ENCODE measurements at places on chromosomes 6 and 20.

DNA sequence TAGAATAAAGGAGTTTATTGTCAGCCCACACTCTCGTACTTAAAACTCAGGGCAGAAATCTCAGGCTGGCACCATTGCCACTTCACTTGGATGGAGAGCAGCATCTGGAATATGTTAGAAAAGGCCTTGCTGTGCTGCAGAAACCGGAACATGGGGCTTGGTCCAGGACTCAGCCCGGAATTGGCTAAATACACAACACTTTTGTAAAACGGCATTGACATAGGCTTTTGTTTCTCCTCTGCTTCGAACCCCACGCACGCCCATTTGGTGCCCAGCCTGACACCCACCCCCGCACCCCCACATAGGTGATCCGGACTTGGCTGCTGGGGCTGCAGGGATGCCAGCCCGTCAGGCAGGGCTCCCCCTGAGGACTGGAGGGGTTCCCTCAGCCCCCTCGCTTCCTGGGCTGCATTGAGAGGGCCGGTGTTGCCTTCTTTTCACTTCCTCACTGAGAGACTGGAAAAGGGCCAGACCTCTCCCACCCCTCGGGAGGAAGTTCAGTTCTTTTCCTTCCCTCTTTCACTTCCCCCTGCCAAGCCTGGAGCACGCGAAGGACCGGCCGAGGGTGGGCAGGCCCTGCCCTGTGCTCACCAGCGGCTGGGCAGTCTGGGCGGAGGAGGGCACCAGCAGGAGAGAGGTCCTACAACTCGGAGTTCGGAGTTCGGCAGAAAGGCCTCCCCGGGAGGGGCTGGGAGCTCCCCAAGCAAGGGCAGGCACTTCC lies 17.9 kb upstream of the CST3 start:
- DNase-seq: no peak

GRCh38 chr6:23174781-23175361 lies 605.5 kb downstream of the HDGFL1 start:
- DNase-seq: peak; percentile 93

- DNase-seq: no peak
Measured at GRCh38 chr6:151063842-151064647, 175.7 kb upstream of the AKAP12 start.

GRCh38 chr6:56407883-56408410 lies 160.6 kb upstream of the COL21A1 start:
- DNase-seq: no peak

DNA sequence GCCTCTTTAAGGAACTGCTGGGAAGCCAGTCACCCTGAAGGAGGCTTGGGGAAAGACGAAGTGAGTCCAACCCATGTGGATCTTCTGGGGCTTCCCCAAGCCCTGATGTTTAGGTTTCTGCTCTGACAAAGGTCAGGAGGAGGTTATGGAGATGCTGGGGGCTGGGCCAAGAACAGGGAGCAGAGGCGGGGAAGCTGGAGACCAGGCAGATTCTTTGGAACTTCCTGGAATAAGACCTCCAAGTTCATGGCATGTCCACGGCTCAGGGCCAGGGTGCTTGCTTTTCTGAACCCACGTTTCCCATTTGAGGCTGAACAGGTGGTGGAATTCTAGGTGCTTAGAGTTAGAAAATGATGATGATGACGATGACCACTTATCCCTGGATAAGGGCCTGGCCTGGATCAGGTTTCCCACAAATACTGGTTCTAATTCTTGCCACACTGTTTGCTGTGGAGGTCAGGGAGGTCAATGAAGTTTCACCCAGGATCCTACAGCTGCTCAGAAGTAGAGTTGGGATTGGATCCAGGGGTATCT lies 30.0 kb upstream of the TGM2 start:
- no peak for DNase-seq

DNA sequence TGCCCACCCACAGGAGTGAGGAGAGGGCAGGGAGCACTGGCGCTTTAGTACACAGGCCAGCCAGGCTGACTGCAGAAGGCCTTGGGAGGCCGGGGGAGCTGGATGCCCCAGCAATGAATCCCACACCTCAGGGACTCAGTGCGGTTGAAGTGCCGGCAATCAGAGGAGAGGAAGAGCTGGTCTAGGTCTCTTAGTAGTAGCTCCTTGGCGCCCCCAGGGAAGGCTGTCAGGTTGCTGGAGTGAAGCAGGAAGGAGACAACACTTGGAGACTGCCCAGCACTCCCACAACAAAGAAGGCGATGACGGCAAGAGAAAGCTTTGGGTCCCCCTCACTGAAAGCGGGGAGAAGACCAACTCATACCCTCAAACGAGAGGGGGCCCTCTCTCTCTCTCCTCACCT lies 8.3 kb upstream of the TNXB start:
- DNase-seq: no peak

DNA sequence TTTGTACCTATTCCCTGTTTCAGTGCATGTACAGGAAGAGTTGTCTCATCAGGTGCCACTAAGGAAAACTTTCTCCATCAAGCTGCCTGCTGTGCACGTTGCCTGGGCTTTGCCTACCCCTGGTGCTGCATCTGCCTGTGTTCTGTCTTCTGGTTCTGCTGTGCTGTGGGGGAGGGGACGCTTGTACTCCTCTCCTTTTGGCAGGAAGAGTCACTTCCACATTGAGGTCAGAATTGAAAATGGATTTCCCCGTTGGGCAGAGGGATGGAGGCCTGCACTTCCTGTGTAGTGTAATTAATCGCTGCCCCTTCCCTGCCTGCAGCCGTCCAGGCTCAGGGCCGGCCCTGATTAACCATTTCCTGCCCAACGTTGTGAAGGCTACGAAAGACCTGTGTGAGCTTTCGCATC lies 153.3 kb downstream of the SCML4 start:
- peak; percentile 66 for DNase-seq

DNA sequence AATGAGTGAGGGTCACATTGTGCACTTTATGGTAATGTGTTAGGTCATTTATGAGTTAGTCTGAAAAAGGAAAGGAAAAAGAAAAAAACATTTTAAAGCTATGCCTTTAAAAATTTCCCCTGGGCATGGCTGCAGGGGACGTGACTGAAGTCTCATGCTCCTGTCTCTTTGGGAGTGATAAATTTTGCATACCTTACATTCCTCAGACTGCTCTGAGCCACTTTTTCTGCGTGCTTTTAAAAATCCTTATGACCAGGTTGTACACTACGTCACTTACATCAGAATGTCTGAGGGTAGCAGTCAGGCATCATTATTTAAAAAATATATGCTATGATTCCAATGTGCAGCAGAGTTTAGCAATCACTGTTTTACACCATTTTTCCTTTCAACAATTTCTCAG lies 121.2 kb downstream of the RFPL4B start:
- DNase-seq: peak; percentile 10

- DNase-seq: no peak
Measured at GRCh38 chr6:147756891-147757290, 248.4 kb downstream of the SAMD5 start.

DNA sequence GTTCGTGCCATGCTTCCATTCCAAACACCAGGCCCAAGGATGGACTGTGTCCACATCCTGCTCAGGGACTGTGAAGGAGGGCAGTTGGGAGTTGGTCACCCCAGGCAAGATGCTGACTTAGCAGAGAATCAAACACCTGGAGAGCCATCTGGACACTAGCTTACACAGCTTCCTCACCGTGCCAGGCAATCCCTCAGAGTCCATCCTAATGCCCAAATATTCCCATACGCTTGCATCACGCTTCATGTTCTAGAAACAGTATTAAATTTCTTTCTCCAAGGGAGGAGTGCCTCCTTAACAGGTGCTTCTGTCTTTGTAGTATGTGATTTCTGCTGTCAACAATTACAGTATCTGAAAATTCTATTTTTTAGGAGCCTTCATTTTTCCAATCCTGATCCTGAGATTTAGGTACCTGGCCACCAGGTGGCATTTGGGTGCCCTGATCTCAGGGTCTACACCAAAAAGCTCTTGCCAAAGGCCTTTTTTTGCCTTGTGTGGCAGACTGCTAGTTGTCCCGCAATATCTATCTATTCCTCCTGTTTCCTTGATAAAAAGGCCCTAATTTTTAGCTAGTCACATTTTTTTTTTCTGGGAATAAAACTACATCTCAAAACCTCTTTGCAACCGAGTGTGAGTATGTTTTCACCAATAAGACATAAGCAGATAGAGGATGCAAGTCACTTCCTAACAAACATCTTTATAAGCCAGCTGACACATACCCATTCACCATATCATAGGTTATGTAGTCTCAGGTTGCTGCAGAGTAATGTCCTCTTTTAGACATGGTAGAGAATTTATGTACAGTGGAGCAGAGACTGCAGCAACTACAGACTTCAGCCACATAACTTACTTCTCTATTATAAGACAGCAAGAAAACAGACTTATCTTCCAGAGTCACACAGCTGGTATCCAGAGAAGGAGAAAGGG lies 85.0 kb downstream of the PREP start:
- peak; percentile 10 for DNase-seq

GRCh38 chr20:43985608-43986316 lies 71.1 kb downstream of the TOX2 start:
- no peak for DNase-seq

DNA sequence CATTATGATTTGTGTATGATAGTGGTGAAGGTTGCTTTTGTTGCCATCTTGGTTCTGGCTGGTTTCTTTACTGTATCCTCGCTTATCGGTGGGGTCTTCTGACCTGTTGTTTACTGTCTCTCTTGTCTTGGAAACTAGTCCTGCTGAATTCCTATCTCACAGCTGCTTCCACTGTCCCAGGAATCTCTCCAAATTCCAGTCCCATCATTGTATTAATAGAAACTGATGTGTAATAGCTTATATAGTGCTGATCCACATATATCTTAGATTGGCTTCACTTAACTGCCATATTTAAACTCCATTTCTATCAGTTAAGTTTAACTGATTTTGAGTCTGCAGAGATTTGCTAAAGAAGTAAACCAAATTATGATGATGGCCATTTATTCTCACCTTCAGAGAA lies 5.9 kb downstream of the GTF2H5 start:
- DNase-seq: no peak

- peak; percentile 73 for DNase-seq
Measured at GRCh38 chr20:57395111-57395966, 4.1 kb downstream of the RBM38 start.

- DNase-seq: peak; percentile 35
Measured at GRCh38 chr6:13573669-13574110, 711 bp upstream of the SIRT5 start.

DNA sequence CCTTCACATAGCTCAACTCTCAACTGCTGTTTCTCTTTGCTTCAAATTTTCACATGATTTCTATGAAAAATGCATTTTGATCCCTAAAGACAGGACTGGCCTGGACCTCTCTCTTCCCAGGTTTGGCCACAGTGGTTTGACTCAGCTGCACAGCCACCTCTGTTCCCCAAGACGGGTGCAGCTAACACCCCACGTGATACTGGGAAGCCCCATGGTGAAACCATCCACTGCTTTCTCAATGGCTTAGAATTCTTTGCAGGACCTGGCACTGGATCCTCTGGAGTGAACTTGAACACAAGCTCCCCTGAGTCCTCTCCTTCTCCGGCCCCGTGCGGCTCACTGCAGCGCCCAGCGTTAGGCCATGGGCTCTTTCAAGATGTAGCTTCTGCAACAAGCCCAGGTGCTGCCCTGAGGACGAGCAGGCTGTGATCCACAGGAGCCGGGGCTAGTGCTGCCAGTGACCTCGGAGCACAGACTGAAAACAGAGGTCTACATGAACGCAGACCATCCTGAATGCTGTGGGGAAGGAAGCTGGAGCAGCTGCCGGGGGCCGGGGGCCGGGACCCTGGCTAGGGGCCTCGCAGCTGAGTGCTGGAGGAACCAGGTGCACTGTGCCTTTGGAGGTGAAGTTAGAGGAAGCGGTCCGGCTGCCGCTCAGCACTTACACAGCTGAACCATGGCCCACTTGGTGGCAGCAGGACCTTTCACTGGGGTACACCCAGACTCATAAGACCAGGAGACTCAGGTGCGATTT lies 58.8 kb upstream of the MPC1 start:
- no peak for DNase-seq

GRCh38 chr20:11274141-11274594 lies 600.4 kb upstream of the JAG1 start:
- peak; percentile 82 for DNase-seq

GRCh38 chr6:95365454-95365853 lies 211.9 kb upstream of the MANEA start:
- no peak for DNase-seq

GRCh38 chr20:19773471-19773870 lies 15.4 kb downstream of the RIN2 start:
- DNase-seq: no peak

GRCh38 chr6:80165143-80165542 lies 58.7 kb downstream of the BCKDHB start:
- peak; percentile 84 for DNase-seq

GRCh38 chr6:40936818-40937251 lies 102.2 kb downstream of the UNC5CL start:
- peak; percentile 51 for DNase-seq

- peak; percentile 60 for DNase-seq
Measured at GRCh38 chr6:12483712-12484111, 193.6 kb downstream of the EDN1 start.

DNA sequence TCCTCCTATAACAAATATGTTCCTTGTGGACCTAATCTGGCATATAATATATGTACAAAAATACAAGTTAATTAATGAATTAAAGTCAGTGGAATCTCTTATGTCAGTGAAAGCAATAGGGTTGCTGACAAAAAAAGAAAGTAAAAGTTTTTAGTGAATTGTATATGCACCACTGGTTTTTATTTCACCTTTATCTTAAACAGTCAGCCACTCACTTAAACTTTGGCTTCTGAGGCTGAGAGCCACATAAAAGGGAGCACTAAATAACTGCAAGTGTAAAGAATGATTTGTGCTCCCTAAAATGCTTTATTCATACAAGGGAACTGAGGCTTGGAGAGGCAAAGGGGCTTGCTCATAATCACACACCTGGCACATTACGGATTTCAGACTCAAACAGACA lies 9.9 kb upstream of the F13A1 start:
- DNase-seq: no peak

GRCh38 chr6:33595001-33595846 lies 15.1 kb upstream of the BAK1 start:
- no peak for DNase-seq

DNA sequence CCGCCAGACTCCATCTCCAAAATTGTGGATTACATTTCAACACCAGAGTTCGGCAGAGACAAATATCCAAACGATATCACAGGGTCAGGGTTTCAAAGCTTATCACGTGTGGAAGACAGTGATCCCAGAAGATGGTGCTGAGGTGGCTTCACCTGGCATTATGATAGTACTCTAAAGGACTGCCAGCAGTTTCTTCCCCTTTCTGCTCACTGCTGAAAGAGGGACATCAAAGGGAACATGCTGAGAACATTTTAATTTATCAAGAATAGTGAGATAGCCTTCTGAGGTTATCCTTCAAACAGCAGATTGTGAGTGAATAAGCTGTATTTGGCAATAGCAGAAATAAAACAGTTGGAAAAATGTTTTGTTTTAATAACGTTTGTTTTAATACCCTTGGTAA lies 79.7 kb downstream of the FIG4 start:
- DNase-seq: no peak
